ENCODE measurements at places on chromosomes 4 and X. TPM values are rescaled to one million over a fixed set of nuclear protein-coding genes. Genes with fewer than 3 reads are reported as not detected.

GRCh38 chrX:86930419-86930818, 587.2 kb upstream of the KLHL4 start:
- no peak for DNase-seq
- peaks cover 9% of the 10 kb centered on the region for H3K4me1 ChIP-seq
- H3K27me3 ChIP-seq, result no peaks in the 10 kb centered on the region
- H3K36me3 ChIP-seq, result peaks cover 5% of the 10 kb centered on the region

The ADGRL3 gene
- 5.6 TPM for total RNA-seq

GRCh38 chr4:98446499-98447375, 185.6 kb downstream of the RAP1GDS1 start:
- H3K27ac ChIP-seq, result no peak overlapping the region
- DNase-seq, result no peak
- no peak overlapping the region for H3K4me3 ChIP-seq
- H3K36me3 ChIP-seq, result peaks cover 3% of the 10 kb centered on the region

- no peak overlapping the region for H3K4me3 ChIP-seq
- no peaks in the 10 kb centered on the region for H3K4me1 ChIP-seq
- no peak overlapping the region for H3K27ac ChIP-seq
- no peaks in the 10 kb centered on the region for H3K36me3 ChIP-seq
Observed at GRCh38 chr4:152734699-152735050, 44.9 kb downstream of the TIGD4 start.

GRCh38 chrX:138349351-138349750, 362.2 kb downstream of the FGF13 start:
- peaks cover 3% of the 10 kb centered on the region for H3K4me1 ChIP-seq
- H3K27me3 ChIP-seq, result no peaks in the 10 kb centered on the region
- H3K27ac ChIP-seq, result no peak overlapping the region
- no peaks in the 10 kb centered on the region for H3K36me3 ChIP-seq

The PCYT1B gene
- total RNA-seq, result 29.2 TPM

GRCh38 chrX:55713631-55714030, 3.9 kb upstream of the RRAGB start:
- H3K4me3 ChIP-seq, result no peak overlapping the region
- H3K27me3 ChIP-seq, result no peaks in the 10 kb centered on the region
- peaks cover 6% of the 10 kb centered on the region for H3K4me1 ChIP-seq
- no peaks in the 10 kb centered on the region for H3K36me3 ChIP-seq
- no peak overlapping the region for H3K27ac ChIP-seq

DNA sequence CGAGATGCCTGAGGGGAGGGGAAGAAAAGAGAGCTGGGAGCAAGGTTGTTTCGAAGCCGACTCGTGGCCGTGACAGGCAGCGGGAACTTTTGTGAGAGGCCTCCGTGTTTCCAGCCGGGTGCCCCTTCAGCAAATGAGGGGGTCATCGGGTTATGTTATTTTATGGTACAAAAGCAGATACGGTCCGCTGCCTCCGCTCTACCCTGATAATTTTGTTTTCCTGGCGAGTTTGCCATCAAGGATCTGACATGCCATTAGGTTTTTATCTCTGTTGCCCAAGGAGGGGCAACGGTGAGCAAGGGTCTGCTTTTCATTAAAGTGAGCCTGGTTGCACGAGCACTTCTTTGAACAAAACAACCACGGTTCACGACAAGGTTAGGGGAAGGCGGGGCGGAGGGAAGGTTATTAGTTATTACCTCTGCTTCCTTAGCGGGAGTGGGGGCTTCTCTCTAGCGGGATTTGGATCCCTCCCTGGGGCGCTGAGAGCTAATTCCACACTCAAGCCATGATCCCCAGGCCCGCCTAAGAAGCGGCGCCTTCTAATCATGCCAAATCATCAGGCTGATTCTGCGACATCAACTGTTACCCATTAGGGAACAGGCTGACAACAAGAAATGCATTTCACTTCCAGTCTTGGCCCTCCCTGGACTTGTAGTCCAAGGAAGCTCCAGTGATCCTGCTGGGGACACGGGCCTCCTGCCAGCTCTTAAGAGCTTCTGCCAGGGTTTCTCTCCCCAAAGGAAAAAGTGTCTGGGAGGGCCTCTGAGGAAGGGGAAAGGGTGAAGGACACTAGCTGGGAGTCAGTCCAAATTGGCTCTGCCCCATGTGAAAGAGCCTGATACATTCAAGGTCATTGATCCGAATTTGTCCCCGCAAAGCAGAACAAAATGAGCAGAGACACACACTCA, 617.7 kb downstream of the MID1IP1 start:
- no peak for DNase-seq
- H3K4me1 ChIP-seq, result peaks cover 24% of the 10 kb centered on the region
- no peaks in the 10 kb centered on the region for H3K27me3 ChIP-seq
- no peak overlapping the region for H3K4me3 ChIP-seq
- peak overlapping the region; percentile 40 for H3K27ac ChIP-seq

Data from progenitor cell of endocrine pancreas (in vitro differentiated cells).